T-helper 2 cell (primary cell): ENCODE measurements at places on chromosomes 7 and 10.
A peak's percentile ranks its signal among the peaks of the same experiment; 100 is the strongest.

- DNase-seq: no peak
These were observed 72.4 kb upstream of the LOXL4 start for GRCh38 chr10:98340261-98340939.

- DNase-seq: no peak
These were observed 3.8 kb downstream of the LMTK2 start for GRCh38 chr7:98110249-98111022.

DNA sequence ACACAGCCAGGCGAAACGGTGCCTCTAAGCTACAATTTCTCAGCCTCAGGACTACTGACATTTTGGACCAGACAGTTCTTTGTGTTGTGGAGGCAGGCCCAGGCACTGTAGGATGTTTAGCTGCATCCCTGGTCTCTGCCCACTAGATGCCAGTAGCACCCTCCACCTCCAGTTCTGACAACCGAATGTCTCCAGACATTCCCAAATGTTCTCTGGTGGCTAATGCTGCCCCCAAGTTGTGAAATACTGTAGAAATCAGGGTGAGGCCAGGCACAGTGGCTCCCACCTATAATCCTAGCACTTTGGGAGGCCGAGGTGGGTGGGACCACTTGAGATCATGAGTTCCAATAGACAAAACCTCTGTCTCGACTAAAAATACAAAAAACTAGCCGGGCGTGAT lies 18.2 kb downstream of the HNRNPF start:
- DNase-seq: no peak

DNA sequence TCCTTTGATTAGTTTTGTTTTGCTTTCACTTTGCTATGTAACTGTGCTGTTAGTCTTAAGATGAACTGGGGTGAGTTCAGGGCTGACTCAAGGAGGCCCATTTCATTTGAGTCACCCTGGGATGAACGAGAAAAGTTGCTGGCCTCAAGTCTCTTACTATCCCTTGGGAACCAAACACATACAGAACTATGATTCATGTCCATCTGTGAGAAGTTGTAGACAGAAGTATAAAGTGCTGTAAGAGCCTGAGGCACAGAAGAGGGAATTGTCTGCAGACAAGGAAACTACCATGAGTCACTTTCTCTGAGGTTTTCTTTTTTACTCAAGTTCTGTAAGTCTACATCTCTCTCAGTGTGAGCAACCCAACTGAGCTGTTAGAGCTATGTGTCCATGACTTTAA lies 179.8 kb upstream of the CSTF2T start:
- peak; percentile 67 for DNase-seq

DNA sequence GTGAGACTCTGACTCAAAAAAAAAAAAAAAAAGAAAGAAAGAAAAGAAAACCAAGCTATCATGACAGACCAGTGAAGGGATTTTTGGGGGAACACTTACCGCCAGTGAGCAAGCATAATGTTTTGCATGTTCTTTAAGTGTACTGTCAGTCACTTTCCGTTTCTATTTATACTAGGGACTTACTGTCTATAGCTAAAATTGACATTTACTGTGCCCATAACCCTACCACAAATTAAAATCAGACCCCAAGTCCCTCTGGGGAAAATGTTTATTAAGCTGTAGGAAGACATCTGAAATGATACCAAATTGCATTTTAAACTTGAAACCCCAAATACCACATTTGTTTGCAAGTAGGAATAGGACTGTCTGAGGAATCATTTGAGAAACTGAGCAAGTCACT lies 252.8 kb downstream of the TRIL start:
- DNase-seq: no peak

DNA sequence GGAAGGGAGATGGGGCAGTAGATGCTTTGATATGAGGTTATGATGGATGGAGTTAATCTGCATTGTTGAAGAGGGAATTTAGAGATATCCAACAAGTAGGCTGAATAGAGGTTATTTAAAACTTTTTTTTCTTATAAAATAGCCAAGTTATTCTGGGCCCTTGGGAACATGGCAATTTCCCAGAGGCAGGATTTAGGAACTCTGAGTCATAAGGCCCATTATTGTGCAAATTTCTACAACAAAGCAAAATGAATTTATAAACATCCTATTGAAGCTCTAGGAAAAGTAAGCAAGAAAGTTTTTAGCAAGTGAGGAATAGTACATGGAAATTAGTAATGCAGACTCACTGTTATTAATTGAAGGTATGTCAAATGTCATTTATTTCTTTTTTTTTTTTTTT lies 160.9 kb upstream of the NPY start:
- no peak for DNase-seq

DNA sequence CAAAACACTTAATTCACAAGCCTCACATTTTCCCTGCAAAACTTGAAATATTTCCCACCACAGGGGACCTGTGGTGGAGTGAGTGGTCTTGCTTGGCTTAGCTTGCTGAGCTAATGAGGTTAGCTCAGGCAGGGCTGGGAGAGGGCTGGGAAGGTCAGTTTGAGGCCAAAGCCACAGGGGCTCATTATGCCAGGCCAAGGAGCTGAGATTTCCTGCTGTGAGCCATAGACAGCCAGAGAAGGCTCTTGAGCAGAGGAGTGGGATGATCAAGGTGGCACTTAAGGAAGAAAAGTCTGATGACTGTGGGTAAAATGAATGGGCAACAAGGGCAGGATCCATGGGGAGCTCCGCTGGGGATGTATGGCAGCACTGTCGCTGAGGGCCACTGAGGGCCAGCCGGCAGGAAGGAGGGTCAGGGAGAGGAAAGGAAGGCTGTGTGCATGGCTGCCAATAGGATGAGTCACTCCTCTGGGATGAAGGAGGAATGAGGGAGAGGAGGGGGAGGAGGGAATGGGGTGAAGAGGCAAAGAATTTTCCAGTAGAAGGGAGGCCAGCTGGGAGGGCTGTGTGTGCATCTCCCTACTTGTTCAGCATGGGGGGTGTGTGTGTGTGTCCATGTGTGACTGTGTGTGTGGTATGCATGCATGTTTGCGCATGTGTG lies 18.7 kb upstream of the ZNF488 start:
- no peak for DNase-seq

GRCh38 chr7:73831834-73832651 lies 1.2 kb downstream of the CLDN4 start:
- no peak for DNase-seq
